ENCODE measurements at places on chromosomes 3 and 15. TPM values are rescaled to one million over a fixed set of nuclear protein-coding genes. Genes with fewer than 3 reads are reported as not detected.

DNA sequence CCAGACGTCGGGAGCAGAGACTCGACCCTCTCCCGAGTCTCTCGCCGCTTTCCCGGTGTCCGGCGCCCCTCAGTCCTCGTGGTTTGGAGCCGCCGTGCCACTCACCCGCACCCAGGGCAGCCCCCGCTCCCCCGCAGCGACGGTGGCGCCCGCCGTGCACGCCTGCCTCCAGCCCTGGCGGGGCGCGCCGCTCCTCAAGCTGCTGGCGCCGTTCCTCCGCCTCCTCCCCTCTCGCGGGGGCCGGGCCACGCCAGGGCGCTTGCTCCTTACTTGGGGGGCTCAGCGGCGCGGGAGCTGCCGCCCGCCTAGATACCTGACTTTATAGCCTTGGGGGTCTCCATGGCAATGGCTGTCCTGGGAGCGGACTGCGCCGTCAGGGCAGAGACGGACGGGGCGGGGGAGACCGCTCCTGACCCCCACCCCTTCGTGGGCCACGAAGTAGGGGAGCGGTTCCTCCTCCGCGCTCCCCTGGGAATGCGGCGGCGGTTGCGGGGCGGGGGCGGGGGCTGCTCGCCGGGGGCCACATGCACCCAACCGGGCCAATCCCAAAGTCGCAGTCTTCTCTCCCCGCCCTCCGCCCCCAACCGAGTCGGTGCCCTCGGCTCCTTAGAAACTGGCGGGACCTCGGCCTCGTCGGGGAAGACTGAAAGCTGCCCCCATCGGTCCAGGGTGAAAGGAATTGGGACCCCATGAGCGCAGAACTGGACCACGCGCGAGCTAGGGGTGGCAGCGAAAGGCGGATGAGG, at the start of gene ANKRD63:
TSS of gene ANKRD63 (minus strand) at position 196 of the 746 bp plus-strand sequence. CDS start 478 bp downstream, outside the sequence.
- DNase-seq, result no peak

DNA sequence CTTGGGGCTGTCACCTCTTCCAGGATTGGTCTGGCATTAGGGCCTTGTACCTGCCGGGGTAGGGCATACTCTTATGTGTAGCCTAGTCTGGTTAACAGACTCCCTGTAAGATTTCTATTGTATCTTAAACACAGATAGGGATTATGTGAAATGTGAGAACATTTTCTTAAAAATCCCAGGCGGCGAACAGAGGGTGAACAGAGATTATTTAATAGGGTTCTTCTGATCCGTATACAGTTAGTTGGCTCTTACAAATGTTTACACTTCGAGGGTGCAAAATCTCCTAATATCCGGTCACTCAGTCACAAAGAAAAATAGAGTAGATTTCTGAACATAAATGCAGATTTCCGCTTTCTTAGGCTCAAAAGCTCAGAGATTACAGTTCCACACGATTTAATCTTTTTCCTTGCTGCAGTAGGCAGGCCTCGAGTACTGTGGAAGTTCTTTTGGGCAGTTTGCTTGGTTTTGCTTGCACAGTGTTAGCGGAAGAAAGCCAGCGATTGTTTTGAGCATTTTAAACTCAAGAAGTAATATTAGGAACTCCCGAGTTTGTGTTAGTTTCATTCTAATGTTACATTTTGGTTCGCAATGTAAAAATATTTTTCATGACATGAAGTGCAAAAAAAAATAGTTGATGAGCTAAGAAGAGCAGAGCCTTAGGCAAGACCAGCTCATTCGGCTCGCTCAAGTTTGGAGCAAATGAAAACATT, 993 bp downstream of the PLCL2 start:
- no peak for DNase-seq

GRCh38 chr3:165194511-165195240, 1.5 kb downstream of the SLITRK3 start:
- DNase-seq, result peak; percentile 7

DNA sequence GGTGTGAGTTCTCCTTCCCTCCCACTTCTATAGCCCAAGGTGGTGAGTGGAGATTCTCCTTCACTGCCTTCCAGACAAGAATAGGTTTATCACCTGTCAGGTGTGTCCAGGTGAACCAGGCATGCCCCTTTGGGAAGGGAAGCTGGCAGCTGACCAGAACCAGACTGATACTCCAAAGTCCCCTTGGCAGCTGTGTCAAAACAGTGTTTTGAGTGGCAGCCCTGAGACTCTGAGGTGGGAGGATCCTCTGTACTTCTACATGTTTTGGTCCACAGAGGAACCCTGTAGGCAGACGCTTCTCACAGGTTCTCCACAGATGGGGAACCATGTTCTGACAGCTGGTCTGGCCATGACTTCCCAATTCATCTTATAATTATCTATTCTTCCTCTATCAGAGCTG, 30.1 kb downstream of the ISL2 start:
- no peak for DNase-seq

DNA sequence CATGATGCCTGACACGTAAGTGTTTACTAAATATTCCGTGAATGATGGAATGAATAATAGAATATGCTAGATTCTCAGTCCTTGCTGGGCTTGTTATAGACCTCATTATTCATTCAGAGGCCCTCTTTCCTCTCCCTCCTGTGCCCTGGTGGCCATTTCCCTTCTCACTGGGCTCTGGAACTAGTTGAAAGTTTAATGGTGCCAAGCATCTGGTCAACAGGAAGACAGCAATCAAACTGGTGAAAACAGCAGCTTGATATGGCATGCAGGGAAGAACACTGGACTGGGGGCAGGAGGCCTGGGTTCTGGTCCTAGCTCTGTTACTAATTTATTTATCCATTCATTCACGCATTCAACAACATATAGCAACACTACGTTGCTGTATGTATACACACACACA, 3.7 kb upstream of the APOD start:
- no peak for DNase-seq

GRCh38 chr3:120459196-120459595, 8.4 kb upstream of the FSTL1 start:
- DNase-seq, result no peak

- no peak for DNase-seq
Measured at GRCh38 chr3:86162521-86162920, 828.4 kb downstream of the VGLL3 start.

DNA sequence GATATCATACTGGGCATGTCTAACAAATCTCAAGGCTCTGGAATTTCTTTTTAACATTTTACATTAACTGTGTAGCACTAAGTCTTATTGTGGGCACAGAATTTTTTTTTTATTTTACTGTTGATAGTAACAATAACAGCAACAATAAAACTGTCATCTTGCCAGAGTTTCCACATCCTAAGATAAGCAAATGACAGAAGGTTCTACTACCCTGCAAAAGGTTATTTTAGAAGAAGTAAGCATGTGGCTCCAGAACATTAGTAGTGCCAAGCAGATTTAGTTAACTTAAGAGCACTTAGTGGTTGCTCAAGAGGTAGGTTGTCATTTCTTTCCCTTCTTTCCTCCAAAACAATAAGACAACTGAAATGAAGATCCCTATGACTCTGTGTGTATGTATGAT, 743.0 kb upstream of the CBLB start:
- DNase-seq, result no peak

GRCh38 chr3:87855616-87856015, 203.2 kb downstream of the CGGBP1 start:
- no peak for DNase-seq

DNA sequence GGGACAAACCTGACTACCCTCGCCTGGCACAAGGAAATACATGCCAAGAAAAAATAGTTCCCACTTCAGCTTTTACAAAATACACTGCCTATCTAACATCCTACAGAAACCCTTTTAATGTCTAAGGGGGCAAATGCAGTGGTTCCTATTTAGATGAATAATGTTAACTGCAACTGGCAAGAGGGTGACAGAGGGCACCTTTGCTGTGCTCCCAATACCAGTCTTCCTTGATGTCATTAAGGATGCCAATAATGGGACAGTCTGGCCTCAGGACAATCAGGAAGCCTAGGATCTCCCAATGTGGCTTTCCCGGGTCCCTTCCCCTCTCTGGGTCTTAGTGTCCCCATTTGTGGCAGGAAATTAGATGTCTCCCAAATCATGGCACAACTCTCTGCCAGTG, 13.9 kb downstream of the CSRNP1 start:
- DNase-seq, result no peak

GRCh38 chr15:85795337-85796305, 896 bp upstream of the KLHL25 start:
- DNase-seq, result no peak

The ARPIN gene
- total RNA-seq, result 18.9 TPM

The KBTBD8 gene
- total RNA-seq, result 3.8 TPM

The INO80 gene
- total RNA-seq, result 36.6 TPM

The SRGAP3 gene
- total RNA-seq, result 21.4 TPM

The ACTC1 gene
- total RNA-seq, result 187 TPM

The HYKK gene
- 7.1 TPM for total RNA-seq

The WHAMM gene
- total RNA-seq, result 5.2 TPM

All from urinary bladder (tissue), 4 donors.